Thoracic aorta (tissue), 2 donors: ENCODE measurements at places on chromosomes 6 and 20.

GRCh38 chr6:149642829-149643580 is 5.5 kb downstream of the KATNA1 start:
- DNase-seq, result no peak

GRCh38 chr6:16633961-16634360 is 127.3 kb downstream of the ATXN1 start:
- no peak for DNase-seq

- DNase-seq, result no peak
Observed at GRCh38 chr6:131116755-131117360, 18.4 kb upstream of the AKAP7 start.

DNA sequence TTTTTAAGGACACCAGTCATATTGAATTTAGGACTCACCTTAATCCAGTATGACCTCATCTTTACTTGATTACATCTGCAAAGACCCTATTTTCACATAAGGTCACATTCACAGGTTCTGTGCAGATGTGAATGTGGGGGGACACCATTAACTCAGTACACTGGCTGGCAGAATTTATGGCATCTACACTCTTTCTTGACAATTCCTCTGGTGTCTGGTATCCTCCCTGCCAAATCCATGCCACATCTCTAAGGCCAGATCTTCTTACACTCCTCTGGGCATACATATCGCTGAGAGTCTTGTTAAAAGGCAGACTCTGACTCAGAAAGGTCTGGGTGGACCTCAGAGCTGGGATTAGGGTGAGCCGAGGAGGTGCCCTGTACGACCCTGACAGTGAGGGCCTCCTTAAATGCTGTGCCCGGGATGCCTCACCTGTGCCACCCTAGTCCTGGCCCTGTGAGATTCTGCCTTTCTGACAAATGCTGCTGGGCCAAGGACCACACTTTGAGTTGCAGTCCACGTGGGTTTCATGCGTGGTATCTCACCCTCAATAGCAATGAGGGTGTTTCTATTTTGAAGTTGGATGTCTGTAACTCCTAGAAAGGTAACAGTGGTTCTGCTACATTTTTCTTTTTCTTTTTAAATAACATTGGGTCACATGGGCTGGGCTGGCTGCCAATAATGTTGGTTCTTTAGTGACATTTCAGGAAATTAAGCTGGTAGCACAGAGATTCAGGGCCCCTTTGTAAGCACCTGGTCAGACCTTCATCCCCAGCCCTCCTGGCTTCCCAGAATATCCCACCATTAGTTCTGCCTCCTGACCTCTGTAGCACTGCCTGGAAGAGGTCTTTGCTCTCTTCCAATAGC is 17.2 kb upstream of the LRRN4 start:
- DNase-seq, result no peak

DNA sequence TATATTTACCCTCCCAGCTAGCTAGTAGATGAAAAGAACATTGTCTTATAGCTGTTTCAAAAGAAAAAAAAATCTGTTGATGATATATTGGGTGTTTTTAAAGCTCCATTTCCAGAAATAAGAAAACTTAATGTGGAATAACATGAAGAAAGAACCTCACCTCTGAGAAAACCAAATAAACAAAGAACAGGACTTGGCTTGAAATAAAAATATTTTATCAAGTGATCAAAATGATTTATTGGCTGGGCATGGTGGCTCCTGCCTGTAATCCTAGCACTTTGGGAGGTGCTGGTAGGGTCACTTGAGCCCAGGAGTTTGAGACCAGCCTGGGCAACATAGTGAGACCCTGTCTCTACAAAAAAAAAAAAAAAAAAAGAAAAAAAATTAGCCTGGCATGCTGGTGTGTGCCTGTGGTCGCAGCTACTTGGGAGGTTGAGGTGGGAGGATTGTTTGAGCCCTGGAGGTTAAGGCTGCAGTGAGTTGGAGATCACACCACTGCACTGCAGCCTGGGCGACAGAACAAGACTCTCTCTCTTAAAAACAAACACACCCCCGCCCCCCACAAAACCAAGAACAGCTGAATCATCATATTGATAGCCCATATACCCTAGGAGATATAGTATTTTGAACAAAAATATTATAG is 7.9 kb downstream of the RNF24 start:
- no peak for DNase-seq

GRCh38 chr6:107690643-107691061 is 133.5 kb downstream of the SCML4 start:
- DNase-seq, result no peak

DNA sequence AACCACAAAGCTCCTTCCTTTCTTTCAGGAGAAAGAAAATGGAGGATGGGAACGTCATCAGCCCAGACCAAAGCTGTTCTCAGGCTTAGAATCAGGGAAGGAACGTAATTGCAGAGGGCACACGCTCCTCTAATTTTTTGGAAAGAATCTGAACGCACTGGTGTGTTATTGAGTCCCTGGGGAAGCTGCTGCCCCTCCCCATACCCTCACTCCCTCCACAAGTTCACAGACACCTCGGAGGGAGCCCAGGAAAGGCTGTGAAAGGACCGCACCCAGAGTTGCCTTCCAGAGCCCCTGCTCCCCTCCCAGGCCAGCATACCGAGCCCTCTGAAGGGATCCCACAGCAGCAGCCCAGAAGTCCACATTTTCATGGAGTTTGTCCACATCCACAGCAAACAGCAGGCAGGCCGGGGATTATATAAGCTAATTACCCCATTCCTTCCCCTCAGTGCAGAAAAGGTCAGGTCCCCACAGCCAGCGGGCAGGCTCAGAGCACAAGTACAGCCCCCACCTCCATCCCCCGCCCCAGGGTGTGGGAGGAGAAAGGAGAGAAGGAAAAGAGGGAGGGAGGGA is 53.7 kb downstream of the ANKRD60 start:
- peak; percentile 47 for DNase-seq

DNA sequence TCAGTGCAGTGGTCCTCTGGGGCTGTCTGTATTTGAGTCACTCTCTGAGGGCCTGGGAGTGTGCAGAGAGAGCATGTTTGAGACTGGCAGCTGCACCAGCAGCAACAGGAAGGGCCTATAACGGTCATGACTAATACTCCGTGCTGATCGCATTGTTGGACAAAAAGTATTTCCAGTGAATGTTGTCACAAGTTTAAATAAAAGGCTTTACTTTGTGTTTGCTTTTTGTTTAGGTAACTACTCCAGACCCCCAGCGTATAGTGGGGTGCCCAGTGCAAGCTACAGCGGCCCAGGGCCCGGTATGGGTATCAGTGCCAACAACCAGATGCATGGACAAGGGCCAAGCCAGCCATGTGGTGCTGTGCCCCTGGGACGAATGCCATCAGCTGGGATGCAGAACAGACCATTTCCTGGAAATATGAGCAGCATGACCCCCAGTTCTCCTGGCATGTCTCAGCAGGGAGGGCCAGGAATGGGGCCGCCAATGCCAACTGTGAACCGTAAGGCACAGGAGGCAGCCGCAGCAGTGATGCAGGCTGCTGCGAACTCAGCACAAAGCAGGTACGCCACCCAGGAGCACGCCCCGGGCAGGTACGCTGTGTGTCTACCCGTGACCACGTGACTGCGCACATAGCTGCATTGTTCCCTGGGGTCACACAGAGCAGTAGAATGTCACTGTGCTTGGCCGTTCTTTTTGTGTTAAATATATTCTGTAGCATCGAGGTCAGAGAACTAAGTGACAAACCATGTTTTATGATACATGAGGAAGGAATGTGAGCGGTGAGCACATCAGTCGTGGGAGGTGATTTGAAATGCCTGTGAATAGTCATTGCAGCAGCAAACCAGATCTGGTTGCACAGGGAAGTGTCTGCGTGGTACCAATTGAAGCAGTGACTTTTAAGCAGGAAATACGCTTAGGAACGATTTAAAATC is 174.7 kb downstream of the TMEM242 start:
- peak; percentile 74 for DNase-seq

- no peak for DNase-seq
Observed at GRCh38 chr6:75643173-75643572, 41.5 kb downstream of the SENP6 start.

DNA sequence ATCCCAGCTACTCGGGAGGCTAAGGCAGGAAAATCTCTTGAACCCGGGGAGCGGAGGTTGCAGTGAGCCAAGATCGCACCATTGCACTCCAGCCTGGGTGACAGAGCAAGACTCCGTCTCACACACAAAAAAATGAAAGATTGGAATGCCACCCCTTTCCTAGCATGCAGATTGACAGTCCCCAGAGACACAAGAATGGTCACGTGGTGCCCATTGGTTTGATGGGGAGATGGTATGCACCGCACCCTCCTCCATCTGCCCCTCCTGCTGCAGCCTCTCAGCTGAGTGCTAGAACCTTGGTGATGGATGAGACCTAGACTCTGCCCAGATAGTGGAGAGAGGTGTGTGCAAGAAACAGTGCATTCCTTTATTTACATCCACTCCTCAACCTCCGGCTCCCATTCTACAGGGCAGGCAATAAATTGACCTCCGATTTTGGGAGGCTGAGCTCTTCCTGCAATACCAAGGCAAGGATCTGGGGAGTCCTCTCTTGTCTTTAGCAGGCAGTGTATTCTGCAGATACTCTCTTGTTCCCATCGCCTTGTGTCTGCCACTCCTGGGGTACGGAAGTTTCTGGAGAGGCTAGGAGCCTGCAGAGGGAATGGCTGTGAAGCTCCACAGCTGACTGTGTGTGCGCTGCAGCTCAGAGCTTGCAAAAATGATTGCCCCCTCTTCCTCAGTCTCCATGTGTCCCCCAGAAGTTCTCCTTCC is 1.1 kb upstream of the RNF24 start:
- no peak for DNase-seq

DNA sequence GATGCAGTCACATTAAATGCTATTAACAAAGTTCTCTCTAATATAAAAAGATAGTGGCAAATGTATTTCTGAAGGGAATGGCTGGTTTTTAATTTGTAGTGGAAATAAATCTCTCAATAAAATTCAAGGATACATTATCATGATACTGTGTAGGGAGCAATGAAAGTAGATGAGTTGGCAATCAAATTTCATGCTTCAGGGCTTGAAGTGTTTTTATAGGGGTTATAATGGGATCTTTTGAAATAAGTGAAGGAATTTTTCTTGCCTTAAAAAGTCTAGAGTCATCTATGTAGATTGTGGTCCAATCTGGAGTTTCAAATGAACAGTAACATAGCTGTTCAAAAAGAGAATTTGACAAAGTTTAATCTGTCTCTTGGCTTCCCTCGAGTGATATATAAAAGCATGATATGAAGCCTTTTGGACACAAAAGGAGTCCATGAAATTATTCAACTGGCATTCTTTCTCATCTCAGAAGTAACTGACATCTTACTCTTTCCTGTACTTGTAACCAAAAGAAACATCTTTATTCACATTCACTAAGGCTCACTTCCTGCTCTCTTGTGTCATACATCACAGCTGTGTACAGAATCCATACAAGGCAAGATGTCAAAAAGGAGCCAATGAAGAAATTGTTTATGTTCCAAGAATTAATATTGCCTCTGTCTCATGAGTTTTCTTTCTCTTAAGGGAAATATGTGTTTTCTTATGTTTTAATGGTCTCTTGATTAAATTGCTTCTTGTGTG is 591.0 kb upstream of the GJE1 start:
- no peak for DNase-seq

DNA sequence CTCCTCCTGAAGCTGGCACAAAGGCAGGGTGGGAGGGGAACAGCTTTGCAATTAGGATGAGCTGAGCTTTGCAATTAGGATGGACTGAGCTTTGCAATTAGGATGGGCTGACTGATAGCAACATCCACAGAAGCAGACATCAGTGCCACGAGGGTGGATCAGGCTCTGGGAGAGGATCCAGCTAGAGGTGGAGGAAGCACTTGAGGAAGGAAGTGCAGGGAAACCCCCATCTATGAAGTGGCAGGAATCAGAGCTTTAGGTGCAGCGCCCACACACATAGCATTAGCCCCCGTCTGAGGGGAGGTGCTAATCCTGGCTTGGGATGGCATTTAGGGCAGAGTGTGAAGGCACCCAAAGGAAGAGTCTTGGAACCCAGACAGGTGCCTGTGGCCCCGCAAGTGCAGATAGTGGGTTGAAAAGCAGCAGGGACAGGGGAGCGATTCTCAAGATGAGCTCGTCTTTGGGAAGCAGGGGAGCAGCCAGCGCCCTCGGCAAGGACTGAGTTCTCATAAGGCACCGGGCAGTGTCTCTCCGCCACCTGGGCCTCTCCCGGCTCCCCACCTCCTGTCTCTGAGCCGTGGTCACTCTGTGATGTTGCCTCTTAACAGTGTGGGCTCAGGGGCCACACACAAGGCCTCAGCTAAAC is 12.0 kb upstream of the THBS2 start:
- DNase-seq, result no peak

DNA sequence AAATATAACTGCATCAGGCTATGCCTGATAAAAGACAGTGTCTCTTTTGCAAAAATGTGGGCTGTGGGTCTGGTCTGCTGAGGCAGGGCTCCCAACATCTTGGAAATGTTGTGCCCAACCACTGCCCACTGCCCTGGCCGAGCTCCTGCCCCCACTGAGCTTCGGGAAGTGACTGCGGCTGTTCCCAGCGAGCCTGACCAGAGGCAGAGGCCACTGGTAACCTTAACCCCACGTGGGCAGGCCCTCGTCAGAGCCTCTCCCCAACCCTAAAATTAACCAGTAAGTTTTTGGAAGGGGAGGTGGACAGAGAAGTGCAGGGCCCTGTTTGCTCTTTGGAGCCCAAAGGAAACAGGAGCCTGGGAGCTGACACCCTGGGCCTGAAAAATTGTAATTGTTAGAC is 225.9 kb downstream of the MAFB start:
- no peak for DNase-seq

GRCh38 chr6:53162606-53163005 is 14.0 kb upstream of the GCM1 start:
- no peak for DNase-seq

GRCh38 chr6:111367393-111368088 is 115.5 kb downstream of the REV3L start:
- no peak for DNase-seq
